Activated T-cell treated with anti-CD3 and anti-CD28 coated beads for 4 hours (primary cell): ENCODE measurements at places on chromosomes 2 and 18.

DNA sequence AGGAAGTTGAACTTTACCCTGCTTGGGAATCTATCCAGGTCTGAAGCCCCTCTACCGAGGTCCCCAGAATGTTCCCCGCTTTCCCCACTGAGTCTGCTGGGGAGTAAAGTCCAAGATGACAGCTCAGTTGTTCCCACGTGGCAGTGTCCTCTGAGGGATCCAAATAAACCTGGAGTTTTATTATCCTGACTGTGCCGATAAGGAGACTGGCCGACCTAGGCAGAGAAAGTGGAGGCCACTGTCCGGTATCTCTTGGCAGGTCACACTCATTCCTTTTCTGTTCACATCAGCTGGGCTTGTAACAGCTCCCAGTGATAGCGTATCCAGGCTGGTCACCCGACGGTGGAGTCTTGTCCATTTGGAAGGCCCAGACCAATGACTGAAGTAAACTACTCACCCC is 27.5 kb upstream of the C18orf32 start:
- DNase-seq = no peak

DNA sequence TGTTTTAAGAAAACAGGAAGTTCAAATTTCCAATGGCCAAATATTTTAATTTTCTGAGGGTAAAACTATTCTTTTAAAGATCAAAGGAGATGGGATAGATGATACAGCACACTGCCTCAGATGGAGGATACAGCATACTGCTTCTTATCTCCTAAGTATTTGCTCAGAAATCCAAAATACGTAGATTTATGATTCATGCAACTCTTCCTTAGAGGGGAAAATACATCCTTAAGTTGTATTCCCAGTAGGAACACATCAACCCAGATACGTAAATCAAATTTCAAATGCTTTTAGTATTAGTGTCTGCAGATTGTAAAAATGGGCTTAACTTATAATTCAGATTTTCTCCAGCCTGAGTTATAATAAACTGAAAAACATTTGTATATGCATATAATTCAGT is 235.2 kb downstream of the ZNF385B start:
- DNase-seq = no peak

GRCh38 chr2:162219426-162219825 is 23.8 kb downstream of the FAP start:
- no peak for DNase-seq

DNA sequence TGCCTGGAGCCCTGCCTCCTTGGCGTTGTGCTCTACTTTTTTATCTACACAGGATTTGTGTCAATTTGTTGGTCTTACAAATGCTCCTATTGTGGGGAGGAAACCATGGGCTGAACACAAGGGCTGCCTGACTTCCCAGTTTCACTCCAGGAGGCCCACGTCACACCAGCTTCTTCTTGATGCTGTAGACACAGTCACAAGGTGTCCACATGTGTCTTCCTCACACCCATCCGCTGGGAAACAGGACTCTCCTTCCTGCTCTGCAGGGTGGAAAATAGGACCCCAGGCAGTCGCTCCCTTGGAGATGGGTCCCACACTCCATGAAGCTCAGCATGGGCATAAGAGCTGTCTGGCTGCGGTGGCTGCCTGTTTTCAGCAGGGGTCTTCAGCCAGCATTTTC is 468.2 kb downstream of the EPHA4 start:
- no peak for DNase-seq

DNA sequence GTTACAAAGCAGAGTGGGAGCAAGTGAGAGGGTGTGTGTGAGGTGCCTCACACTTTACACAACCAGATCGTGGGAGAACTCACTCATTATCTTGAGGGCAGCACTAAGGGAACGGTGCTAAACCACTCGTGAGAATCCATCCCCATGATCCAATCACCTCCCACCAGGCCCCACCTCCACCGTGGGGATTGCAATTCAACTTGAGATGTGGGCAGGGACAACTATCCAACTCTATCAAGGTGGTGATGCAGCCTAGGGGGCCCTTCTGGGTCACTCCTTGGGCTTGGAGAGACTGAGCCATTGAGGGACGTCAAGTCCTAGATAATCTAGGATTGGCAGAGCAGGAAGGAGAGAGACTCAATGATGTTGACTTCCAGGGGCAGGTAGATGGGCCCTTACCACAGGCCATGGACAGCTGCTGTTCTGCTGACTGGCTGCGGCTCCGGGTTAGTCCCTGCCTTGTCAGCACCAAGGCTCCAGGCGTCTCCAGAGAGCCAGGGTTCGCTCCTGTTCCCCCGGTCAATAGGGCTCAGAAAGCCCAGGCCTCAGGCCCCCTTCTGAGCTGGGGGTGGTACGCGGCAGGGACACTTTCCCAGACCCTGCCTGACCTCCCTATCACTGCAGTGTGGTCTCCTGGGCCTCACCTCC is 193.2 kb upstream of the HS6ST1 start:
- DNase-seq = no peak

DNA sequence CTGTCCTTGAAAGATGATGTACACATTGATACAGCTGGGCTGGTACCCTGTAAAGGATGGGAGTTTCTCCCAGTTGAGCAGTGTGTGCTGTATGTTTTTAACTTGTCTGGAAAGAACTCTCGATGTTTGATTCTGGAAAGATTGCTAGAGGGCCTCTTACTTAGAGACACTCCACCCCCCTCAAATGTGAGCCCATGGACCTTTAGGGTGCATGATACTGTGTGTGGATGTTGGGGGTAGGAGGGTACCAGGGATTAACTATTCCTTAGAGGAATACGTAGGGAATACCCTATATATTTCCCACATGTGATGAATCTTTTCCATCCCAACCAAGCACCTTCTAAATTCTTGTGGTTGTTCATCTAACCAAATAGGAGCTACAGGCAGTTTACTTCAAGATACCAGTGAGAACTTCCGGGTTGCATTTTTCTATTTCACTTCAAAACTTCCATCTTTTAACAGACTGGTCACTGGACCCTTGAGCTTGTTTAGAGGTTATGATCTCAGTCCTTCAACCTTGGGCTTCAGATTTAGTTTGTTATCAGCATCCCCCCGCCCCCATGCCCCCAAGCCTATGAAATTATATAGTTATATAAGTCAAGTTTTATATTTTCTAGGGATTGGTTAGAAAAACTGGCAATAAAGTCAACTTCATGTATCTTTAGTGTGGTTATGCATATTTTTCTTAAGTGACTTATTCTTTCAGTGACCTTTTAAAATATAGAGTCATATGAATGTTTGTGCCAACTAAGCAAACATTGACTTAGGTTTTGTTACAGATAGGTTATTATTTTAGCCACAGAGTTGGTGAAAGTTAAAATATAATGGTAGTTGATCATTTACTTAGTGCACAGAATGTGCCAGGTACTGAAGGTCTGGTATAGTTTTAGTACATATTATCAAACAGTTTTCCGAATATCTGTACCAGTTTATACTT is 18.2 kb downstream of the AFTPH start:
- DNase-seq = no peak

GRCh38 chr18:3153107-3153704 is 66.6 kb downstream of the MYOM1 start:
- DNase-seq = no peak

- no peak for DNase-seq
Observed at GRCh38 chr2:184141866-184142265, 456.5 kb upstream of the ZNF804A start.

- DNase-seq = no peak
Observed at GRCh38 chr2:128721096-128721495, 402.4 kb upstream of the HS6ST1 start.

DNA sequence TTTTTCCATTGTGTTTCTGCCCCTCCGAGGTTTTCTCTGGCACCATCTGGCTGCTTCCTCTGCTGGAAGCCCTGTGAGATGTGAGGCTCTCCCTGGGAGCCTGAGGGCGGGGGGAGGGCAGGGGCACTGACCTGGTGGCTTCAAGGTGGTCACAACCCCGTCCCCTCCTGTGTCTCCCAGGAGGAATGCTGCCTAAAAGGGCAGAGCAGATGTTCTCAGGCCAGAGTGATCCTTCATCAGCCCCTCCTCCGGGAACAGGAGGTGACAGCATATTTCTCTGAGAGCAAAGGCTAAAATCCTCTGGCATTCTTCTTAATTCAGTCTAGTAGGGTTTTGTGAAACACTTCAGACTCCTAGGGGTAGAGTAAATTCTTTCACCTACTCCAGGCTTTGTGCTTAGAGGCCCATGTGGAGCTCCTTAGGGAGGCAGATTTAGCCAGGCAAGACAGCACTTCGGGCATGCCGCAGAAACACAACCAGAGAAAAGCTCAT is 18.3 kb upstream of the GREB1 start:
- DNase-seq = no peak

GRCh38 chr2:146853741-146854444 is 990.9 kb upstream of the ACVR2A start:
- no peak for DNase-seq

GRCh38 chr2:85975581-85975980 is 86.8 kb upstream of the ST3GAL5 start:
- no peak for DNase-seq

- DNase-seq = no peak
Observed at GRCh38 chr18:46720092-46720491, 36.8 kb downstream of the ST8SIA5 start.

DNA sequence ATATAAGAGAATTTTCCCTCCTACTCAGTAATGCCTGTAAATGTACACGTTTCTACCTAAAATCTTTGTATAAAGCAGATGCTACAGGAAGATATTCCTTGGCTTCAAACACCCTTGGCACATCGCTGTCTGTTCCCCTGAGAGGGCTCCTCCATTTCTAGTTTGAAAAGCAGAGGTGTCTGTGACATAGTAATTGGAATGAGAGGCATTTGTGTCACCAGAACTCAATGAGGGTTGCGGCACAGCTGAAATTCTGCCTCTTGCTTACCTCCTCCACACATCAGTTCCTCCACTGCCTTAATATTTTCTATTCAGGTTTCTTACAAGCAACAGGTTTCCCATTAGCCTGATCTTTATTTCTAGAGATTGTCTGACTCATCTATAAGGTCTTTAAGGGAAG is 359.9 kb upstream of the DCC start:
- no peak for DNase-seq

GRCh38 chr2:107374249-107374648 is 452.4 kb upstream of the RGPD4 start:
- DNase-seq = no peak

- DNase-seq = no peak
Observed at GRCh38 chr2:224405841-224406370, 4.0 kb upstream of the FAM124B start.

DNA sequence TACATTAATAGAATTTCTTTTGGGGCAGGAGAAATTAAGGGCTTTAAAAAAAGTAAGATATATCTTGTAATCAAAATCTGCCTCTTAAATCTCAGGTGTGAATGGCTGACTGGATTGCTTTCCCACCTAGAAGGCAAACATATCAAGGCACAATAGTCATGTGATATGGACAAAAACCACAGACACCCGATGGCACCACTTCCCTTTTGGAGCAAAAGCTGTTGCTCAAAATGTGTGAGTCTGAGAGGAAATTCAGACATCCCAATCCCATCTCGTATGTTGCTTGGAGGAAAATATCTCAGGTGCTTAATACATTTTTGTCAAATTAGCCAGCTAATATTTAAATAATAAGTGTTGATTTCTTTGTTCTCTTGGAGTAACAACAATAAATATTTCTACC is 120.7 kb downstream of the KCNF1 start:
- DNase-seq = no peak

DNA sequence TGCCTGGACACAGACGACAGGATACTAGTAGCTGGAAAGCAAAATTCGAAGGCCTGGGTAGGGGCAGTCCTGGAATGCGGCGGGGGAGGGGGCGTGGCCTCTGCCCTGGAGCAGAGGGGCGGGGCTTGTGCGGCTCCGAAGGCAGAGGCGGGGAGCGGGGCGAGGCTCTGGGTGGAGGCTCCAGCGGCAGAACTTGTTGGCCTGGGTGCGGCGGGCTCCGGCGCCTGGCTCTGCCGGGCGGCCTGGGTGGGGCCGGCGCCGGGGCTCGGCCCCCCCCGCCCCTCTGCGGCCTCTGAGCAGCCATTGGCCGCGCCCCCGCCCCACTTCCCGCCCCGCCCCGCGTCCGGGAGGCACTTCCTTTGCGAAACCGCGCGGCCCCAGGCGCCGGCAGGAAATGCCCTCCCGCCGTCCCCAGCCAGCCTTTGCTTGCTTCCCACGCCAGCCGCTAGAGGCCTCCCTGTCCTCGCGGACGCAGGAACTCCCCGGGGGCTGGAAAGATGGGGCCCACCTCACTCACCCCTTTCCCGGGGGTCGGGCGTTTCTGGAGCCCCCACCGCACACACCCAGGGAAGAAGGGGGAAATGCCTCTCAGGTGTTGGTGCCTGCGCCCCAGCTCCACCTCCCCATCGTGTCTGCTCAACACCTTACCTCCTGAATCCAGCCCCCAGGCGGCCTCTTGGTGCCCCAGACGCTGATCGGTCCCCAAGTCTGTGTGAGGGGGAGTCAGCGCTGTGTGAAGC is 6.7 kb downstream of the CTDSP1 start:
- peak; percentile 72 for DNase-seq

- DNase-seq = no peak
Observed at GRCh38 chr2:229429589-229429988, 158.5 kb upstream of the PID1 start.

DNA sequence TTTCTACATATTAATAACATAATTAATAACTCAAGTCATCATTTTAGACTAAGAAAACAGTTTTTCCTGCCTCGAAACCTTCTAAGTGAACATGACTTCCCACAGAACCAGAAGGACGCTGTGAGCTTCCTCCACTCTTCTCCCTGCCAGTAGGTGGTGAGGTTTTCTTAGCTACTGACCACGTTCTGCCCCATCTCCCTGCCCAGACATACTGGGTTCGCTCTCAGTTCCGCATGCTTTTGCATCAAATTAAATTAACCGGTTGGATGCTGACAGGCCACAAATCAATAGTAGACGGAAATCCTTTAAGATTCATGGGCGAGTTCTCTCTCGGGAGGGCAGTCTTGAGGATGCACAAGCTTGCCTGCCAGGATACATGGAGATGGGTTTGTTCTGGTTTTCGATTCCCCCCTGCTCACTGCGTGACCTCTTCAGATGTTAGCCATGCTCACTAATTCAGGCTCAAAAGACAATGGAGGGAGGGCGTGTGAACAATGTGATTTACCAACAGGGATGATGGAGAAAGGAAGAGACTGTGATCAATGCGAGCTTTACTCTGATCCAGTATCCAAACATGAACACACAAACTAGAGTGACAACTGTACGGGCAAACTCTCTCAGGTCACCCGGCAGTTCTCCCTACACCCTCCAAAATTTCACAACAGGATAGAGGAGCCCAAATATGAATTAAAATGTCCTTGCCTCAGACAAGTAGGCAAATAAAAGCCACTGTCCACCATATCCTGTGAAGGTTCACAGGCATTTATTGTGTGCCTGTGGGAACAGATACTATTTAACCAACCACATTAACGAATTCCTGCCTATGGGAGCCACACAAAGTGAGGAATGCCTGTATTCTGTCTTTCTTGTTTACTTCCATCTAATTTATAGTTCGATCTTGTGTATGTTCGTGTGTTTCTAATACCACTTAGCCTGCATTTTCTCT is 375.7 kb downstream of the EIPR1 start:
- no peak for DNase-seq

- no peak for DNase-seq
Observed at GRCh38 chr2:205989271-205990071, 96.5 kb downstream of the INO80D start.
